ENCODE measurements at places on chromosomes 12 and 14.

DNA sequence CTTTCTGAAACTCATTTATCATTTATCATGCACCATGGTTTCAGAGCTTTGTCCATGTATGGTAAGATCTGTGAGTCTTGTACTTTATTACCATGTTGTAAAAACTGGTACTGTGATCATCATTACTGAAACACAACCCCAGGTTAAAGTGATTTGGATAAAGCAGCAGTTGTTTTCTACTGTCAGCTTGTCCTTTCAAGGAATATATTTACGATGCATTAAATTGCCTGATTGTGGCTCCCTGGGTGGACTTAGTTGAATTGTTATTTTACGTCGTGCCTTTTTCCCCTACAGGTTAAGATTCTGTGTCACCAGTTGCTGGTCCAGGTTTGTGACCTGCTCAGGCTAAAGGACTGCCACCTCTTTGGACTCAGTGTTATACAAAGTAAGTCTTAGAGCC lies 46.1 kb downstream of the FRMD6 start:
- no peak for DNase-seq

GRCh38 chr14:84750763-84751554 lies 779.0 kb upstream of the FLRT2 start:
- no peak for DNase-seq

DNA sequence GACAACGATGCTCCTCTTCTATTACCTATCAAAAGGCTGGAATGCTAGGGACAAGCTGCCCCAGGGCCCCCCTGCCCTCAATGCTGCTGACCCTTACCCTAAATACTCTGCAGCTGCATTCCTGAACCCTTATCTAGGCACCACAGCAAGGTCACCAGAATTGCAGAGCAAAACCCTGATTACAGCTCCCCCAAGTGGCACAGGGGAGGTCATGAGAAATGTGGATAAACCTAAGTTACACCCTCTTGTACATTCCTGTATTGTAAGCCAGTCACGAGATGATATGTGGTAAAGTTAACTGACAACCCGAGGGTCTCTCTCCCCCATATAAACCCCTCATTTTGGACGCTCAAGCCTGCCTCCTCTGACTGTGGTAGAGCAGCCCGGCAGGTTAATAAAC lies 411.8 kb upstream of the STXBP6 start:
- DNase-seq: no peak

- DNase-seq: no peak
Measured at GRCh38 chr12:47097276-47097896, 17.6 kb upstream of the AMIGO2 start.

DNA sequence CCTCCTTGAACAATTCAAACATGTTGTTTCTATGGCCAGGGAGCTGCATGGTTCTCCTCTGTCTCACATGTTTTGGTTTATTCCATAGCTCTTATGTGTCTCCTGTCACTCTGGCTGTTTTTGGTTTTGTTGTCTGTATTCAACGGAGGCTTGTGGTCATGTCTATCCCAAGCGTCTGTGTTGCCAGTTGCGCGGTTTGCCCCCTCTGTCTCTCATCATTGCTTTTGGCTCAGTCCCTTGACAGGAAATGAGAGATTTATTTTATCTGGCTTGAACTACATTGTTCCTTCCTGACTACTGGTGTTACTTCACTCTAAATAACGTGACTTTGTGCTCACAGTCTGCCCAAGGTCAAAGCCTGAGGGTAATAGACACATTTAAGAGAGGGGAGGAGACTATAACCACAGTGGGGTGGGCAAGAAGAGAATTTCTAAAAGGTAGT lies 96.4 kb upstream of the SOX5 start:
- DNase-seq: no peak

DNA sequence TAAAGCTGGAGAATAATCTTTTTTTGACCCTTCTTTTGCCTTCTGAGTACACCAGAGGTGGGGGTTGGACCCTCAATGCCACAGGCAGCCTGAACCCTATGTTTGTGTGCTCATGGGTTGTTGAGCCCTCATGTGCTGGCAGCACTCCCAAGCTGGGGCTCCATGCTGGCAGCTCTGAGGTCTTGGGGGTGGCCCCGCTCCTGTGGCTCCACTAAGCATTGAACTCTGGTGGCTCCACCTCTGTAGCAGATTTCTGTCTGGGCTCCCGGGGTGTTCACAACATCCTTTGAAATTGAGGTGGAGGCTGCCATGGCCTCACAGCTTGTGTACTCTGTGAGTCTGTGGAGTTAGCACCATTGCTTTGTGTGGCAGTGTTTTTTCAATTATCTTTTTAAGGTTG lies 557.4 kb upstream of the SEL1L start:
- DNase-seq: no peak

DNA sequence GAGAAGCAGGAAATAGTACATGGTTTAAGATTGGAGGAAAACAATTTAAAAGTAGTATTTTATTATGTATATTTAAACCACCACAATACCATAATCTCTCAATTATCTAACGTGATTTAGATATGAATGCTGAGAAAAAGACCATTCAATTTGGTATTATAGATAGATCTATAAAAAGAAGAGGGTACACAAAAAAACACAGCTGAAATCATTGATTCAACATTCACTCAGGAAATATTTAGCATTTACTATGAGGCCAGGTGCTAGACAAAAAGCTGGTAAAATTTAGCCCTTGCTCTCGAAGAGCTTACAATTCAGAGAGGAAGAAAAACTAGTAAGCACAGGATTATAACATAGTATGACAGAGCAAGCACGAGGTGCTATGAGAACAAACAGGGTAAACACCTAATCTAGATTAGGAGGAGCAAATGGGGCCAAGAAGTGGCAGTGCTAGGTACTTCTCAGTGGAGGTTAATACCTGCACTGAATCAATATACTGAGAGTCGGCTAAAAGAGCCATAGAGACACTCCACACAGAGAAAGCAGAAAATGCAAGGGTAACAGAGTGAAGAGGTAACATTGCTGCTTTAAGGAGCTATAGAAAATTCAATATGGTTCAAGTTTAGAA lies 27.6 kb downstream of the TRIP11 start:
- no peak for DNase-seq

- no peak for DNase-seq
Measured at GRCh38 chr14:46344327-46344937, 307.1 kb downstream of the RPL10L start.

GRCh38 chr14:20489093-20489994 lies 16.0 kb upstream of the RNASE10 start:
- DNase-seq: no peak

- DNase-seq: no peak
Measured at GRCh38 chr14:73261520-73262426, 24.5 kb downstream of the PAPLN start.

DNA sequence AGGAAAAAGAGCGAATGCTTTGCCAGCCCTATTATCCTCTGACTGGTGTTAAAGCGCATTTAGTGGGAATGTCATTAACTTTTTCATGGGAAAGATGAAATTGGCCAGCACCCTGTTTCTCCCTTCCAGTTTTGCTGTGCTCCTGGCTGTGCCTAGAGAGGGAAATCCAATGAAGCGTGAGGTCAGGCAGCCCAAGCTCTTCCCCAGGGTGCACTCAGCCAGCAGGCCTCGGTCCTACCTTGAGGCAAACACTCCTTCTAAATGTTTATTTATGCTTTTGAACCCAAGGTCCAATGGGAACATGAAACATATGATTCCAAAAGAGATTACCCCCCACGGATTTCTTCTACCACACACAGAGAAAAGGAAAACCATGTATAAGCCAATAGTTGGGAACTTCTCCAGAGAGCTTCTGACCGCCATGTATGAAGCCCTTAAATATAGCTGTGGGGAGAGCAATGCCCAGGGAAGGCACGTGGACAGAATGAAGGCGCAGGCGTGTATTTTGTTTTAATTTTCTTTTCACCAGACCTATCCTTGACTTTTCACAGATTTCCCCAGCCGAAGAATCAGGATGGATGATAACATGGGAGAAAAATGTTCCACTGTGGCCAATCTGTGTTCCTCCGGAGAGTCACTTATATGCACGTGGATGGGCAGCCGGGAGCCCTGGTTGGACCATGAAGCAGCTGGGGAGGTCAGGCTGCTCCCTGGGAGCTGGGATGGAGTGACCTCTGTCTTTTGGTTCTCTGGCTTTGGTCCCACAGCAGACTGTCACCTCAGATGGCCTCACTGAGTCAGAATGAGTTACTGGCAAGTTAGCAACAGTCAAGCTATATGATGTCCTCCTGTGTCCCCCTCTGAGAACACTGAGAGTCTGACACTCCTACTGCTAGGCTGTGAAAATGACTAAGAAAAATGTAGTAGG lies 37.3 kb downstream of the GPR135 start:
- no peak for DNase-seq

DNA sequence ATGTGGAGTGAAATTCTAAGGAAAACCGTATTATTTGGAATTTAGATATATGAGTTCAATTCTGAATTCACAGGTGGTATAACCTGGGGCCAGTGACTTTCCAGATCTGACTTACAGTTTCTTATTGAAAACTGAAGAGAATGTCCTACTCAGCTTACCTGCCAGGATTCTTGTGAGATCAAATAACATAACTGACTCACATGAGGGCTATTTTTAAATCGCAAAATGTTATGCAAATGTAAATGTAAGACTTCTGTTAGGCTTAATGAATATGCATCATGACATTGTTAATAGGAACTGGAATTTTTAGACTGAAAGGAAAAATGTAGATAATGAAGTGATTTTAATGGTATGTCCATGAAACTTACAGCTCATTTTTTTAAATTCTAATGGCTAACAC lies 1142.1 kb downstream of the FLRT2 start:
- DNase-seq: no peak

DNA sequence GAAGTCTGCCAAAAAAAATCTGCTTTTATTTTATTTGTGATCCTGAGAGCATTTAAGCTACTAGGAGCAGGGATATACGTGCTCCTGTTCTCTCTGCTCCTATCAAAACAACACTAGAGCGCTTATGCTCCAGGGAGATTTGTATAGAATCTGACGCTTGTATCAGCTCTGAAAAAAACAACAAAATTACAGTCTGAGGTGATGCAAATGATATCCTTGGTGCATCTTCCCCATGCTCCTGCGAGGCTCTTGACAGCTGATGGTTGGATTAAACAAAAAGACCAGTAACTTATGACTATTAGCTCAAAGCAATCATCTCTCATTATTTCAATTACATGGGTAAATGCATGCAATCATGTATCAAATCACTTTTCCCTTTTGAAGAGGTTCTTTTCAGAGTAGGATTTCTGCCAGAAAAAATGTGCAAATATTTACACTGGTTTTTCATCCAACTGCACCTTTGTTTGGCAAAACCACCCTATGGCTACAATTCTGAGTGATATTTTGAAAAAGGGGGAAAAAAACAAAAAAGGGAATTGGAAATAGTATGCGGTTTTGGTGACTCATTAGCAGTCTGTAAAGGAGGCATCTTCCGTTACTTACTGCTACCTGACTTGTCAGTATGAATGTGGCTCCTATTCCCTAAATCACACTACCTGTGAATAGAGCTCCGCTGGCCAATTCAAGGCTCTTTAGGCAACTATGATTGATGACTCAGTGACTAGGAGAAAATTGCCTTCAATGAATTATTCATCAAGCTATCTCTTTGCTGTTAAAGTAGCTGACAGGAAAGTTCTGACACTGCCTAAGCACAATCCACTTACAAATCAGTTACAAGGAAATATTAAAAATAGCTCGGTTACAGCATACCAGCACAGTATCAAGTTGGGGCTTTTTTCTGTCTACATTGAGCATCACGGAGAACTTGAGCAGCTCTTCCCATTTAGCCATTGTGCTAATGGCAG lies 450.0 kb downstream of the FOXG1 start:
- no peak for DNase-seq

DNA sequence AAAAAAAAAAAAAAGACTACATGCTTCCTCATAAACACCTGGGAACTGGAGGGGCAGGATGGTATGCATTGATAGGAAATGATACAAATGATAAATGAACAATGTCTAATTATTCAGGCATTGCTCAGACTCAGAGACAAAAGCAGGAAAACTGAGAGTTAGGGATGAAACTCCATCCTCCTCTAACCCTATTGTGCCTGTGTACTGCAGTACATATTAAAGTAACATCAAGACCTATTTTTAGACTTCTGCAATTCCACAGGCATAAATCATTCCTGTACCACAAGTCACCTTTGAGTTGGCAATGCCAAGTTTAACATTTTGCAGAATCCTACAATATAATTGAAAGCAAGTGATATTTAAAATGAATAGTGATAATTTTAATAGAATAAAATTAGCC lies 156.5 kb upstream of the USP15 start:
- DNase-seq: no peak

DNA sequence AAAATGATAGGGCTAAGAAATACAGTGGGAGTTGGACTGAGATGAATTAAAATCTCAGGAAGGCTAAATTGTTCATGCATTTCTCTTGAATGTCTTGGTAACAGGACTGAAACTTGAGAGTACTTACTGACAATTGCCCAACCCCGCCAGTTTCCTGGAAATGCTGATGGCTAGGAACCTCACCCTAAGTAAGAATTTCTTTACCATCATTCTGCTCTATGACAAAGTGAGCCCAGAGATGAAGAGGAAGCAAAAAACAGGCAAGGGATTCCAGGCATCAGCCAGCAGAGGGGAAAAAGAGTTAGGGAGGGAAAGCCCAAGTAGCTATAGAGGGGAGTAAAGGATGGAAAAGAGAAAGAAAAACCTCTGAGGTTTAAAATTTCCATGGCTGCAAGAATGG lies 397.7 kb downstream of the MDGA2 start:
- DNase-seq: no peak

GRCh38 chr14:89268514-89268913 lies 148.5 kb downstream of the FOXN3 start:
- no peak for DNase-seq

GRCh38 chr12:88472248-88472647 lies 108.0 kb downstream of the KITLG start:
- no peak for DNase-seq

GRCh38 chr12:96131230-96131788 lies 62.9 kb upstream of the ELK3 start:
- DNase-seq: no peak

- no peak for DNase-seq
Measured at GRCh38 chr12:75820848-75821578, 210.6 kb downstream of the PHLDA1 start.

DNA sequence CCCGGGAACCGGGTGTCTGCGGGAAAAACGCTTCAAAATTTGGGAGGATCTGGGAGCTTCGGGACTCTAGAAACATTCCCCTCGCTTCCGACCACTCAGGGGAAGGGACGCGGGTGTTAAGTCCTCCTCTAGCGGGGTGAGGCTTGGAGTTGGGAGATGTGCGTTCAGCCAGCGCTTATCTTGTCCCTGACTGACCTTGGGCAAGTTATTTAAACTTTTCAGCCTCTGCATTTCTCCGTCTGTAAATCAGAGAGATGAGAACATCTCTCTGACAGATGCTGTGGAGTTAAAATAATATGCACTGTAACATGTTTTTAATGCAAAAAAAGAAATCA lies 76.9 kb upstream of the ANO4 start:
- DNase-seq: no peak

DNA sequence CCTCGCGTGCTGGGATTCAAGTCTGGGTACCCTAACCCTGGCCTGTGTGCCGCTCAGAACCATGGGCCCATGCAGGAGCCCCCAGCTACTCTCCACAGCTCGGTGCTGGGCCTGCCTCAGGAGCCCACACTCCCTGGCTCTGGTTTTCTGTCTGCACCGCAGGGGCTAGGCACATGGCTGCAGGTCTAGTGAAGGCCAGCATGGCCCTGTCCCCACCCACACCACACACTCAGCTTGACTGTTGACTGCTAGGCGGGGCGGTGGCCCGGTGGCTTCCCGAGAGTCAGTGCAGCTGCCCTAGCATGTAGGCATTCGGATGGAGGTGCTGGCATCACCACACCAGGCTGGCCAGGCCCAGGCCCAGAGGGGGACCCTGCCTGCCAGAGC lies 7.9 kb downstream of the INF2 start:
- no peak for DNase-seq

All from activated CD8-positive, alpha-beta memory T cell treated with anti-CD3 and anti-CD28 coated beads for 48 hours (primary cell).